ENCODE measurements at places on chromosomes 13 and 19. TPM values are rescaled to one million over a fixed set of nuclear protein-coding genes. Genes with fewer than 3 reads are reported as not detected.
A peak's percentile ranks its signal among the peaks of the same experiment; 100 is the strongest.

Gene PSG1
- not detected for total RNA-seq

DNA sequence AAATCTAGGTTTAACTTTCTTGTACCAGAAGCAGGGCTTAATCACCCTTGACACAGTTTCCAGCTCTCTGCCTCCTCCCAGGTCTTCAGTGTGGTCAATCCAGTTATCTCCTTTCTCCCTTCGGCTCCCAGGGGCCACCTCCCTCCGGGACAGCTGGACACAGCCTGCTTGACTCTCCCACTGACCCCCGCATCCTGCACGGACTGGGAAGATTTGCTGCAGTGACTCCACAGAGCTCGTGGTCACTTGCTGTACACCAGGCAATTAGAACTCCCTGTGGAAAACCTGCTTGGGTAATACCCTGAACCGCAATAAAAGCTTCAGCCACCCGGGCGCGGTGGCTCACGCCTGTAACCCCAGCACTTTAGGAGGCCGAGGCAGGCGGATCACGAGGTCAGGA, 116.5 kb downstream of the NUFIP1 start:
- DNase-seq: peak; percentile 22
- H3K27me3 ChIP-seq: no peaks in the 10 kb centered on the region
- H3K4me1 ChIP-seq: no peaks in the 10 kb centered on the region
- no peak overlapping the region for H3K4me3 ChIP-seq

GRCh38 chr13:33146843-33147611, 130.8 kb downstream of the KL start:
- H3K4me1 ChIP-seq: no peaks in the 10 kb centered on the region
- H3K36me3 ChIP-seq: no peaks in the 10 kb centered on the region
- no peak for DNase-seq
- no peak overlapping the region for H3K4me3 ChIP-seq
- H3K27me3 ChIP-seq: no peaks in the 10 kb centered on the region
- H3K27ac ChIP-seq: no peak overlapping the region

DNA sequence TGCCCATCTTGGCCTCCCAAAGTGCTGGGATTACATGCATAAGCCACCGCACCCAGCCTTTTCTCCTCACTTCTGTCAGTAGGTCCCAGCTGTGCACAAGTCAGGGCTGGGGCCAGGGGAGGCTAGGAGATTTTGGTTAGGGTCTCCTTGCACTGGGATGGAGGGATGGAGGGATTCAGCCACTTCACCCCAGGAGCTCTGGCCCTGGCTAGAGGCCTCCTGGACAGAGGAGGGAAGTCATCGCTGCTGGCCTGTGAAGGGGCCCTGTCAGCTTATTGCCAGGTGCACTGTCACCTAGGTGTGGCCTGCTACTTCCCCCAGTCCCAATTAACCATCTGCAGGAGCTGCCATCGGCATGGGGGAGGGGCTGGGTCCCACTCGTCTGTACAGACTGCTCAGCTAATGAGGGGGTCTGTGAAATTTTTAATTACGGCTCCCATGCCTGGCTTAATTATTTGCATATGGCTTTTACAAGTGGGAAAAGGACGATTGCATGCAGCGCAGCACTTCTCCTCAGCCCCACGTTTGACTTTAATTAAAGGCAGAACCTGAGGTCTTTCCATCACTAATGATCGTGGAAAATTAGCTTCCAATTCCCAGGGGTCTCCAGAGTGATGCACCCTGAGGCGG, 52.4 kb downstream of the CHST8 start:
- H3K4me1 ChIP-seq: no peaks in the 10 kb centered on the region
- H3K36me3 ChIP-seq: no peaks in the 10 kb centered on the region
- no peak overlapping the region for H3K4me3 ChIP-seq
- no peak for DNase-seq
- H3K27me3 ChIP-seq: no peaks in the 10 kb centered on the region

DNA sequence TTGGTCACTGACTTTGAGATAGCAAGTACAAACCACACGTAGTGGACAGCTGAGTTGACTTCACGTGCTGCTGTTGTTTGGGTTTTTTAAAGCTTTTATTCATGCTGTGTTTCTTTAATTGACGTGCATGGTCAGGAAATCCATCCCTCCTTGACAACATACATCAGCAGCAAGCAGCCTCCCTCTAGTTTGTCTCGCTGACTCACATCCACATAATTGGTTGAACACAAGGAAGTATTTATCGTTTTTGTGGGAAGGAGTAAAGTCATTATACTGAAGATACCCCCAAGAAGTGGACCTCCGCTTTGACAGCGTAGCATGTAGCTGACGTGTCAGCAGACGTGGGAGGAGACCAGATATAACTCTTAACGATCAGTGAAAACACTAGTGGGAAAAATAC, 355.8 kb downstream of the MYO16 start:
- H3K27me3 ChIP-seq: no peaks in the 10 kb centered on the region
- peak; percentile 60 for DNase-seq
- H3K4me3 ChIP-seq: no peak overlapping the region
- H3K4me1 ChIP-seq: no peaks in the 10 kb centered on the region
- no peaks in the 10 kb centered on the region for H3K36me3 ChIP-seq

GRCh38 chr13:40770934-40771618, at the start of gene MRPS31:
Gene MRPS31, minus strand, starts transcription at chr13:40771190. Its CDS starts 54 bp downstream, at chr13:40771136.
- H3K27me3 ChIP-seq: no peaks in the 10 kb centered on the region
- H3K27ac ChIP-seq: peak within 1 kb of the TSS; percentile 90
- H3K36me3 ChIP-seq: no peaks in the 10 kb centered on the region
- H3K4me1 ChIP-seq: peaks cover 10% of the 10 kb centered on the region

DNA sequence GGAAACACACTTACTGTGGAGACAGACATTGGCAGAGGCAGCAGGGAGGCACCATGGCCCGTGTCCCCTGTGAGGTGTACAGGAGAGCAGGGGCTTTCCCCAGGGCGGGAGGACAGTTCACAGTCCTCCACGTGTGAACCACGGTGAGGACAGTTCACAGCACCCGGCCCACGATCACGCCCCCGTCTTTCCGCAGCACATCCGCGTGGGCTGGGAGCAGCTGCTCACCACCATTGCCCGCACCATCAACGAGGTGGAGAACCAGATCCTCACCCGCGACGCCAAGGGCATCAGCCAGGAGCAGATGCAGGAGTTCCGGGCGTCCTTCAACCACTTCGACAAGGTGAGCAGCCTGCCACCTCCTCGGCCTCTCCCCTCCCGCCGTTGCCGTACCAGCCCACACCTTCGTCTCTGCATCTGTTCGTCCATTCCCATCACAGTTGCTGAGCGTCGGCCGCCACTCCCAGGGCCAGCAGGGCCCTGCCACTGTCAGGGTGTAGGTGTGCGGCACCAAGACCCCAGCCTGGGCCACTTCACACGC, 17.4 kb downstream of the CAPN12 start:
- no peak for DNase-seq
- H3K27me3 ChIP-seq: no peaks in the 10 kb centered on the region
- H3K36me3 ChIP-seq: peaks cover 41% of the 10 kb centered on the region
- H3K4me1 ChIP-seq: peaks cover 6% of the 10 kb centered on the region

DNA sequence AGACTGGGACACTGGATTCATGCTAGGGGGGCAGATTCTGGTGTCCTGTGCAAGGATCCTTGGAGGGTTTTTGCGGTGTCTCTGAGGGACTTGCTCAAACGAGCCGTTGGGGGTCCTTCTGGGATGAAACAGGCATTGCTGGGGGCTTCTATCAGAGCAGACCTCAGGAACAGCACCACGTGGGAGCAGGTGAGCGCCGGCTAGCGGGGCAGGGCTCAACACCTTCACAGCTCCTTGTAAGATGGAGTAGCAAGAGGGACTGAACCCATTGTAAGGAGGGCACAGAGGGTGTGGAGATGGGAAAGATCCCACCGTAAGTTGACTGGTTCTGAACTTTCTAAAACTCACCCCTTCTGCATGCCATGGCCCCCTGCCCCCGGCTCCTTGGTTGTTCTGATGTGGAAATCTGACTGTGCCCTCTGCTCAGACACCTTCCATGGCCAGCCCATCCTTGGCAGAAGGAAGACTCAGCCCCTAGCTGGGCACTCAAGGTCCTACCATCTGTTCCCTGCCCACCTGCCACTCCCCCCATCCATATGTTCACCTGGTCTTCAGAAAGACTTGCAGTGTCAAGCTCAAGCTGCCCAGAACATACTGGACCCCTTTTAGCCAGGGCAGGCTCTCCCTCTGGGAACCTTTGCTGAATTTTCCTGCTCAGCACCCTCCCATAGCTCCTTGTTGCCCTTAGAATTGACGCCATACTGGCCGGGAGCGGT, 1.2 kb downstream of the SLC27A1 start:
- peaks cover 14% of the 10 kb centered on the region for H3K4me1 ChIP-seq
- H3K36me3 ChIP-seq: no peaks in the 10 kb centered on the region
- H3K4me3 ChIP-seq: peak overlapping the region; percentile 74
- H3K27me3 ChIP-seq: no peaks in the 10 kb centered on the region

GRCh38 chr19:39246951-39247669, 1.5 kb downstream of the IFNL4 start:
- H3K4me3 ChIP-seq: no peak overlapping the region
- no peaks in the 10 kb centered on the region for H3K36me3 ChIP-seq
- H3K4me1 ChIP-seq: no peaks in the 10 kb centered on the region
- H3K27me3 ChIP-seq: peaks cover 46% of the 10 kb centered on the region
- no peak overlapping the region for H3K27ac ChIP-seq

Gene UPK1A
- total RNA-seq: 1.2 TPM

- H3K27ac ChIP-seq: no peak overlapping the region
- no peaks in the 10 kb centered on the region for H3K27me3 ChIP-seq
- DNase-seq: no peak
- peaks cover 7% of the 10 kb centered on the region for H3K4me1 ChIP-seq
- H3K4me3 ChIP-seq: no peak overlapping the region
Observed at GRCh38 chr13:102901056-102901455, 55.2 kb downstream of the ERCC5 start.

DNA sequence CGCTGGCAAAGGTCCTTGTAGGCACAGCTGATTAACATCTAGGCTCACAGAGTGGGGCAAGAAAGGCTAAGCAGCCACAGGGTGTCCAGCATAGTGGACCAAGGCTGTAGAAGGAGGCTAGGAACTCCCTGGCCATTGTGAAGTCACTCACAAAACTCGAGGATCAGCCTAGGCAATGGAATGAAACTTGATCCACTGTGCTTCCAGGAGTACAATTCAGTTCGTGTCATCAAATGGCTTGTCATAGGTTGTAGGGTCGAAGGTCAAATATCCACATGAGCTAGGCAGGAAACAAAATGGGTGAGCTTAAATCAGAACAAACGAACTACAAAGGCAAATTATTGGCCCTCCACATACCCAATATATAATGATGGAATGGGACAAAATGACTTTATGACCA, 4.4 kb upstream of the FAM187B start:
- no peaks in the 10 kb centered on the region for H3K27me3 ChIP-seq
- H3K36me3 ChIP-seq: no peaks in the 10 kb centered on the region
- H3K4me1 ChIP-seq: no peaks in the 10 kb centered on the region
- DNase-seq: no peak
- no peak overlapping the region for H3K27ac ChIP-seq
- H3K4me3 ChIP-seq: no peak overlapping the region

DNA sequence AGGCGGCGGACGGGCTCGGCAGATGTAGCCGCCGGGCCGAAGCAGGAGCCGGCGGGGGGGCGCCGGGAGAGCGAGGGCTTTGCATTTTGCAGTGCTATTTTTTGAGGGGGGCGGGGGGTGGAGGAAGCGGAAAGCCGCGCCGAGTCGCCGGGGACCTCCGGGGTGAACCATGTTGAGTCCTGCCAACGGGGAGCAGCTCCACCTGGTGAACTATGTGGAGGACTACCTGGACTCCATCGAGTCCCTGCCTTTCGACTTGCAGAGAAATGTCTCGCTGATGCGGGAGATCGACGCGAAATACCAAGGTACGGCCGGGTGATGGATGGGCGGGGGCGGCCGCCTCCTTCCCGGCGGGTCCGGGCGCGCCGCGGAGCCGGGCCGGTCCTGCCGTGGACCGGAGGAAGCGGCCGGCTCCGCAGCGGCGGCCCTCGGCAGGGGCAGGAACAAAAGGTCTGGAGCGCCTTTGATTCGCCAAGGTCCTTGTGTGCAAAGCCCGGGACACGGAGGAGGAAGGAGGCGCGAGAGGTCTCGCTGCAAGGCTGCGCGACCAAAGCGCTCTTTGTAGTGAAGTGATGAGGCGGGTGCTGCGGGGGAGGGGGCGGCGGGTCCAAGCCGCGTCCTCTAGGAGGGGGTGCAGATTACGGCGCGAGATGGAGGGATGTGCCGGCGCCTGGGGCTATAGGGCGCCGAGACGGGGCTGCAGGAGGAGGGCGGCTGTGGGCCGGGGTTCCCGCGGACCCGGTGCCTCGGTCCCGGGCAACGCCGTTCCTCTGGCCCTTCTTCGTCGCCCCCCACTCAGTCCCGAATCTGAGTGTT, 689 bp downstream of the ING1 start:
- peak overlapping the region; percentile 98 for H3K27ac ChIP-seq
- peak; percentile 58 for DNase-seq
- no peaks in the 10 kb centered on the region for H3K27me3 ChIP-seq
- H3K4me3 ChIP-seq: peak overlapping the region; percentile 72
- H3K4me1 ChIP-seq: peaks cover 13% of the 10 kb centered on the region

- no peak overlapping the region for H3K27ac ChIP-seq
- H3K4me1 ChIP-seq: peaks cover 4% of the 10 kb centered on the region
- DNase-seq: no peak
- peak overlapping the region; percentile 24 for H3K4me3 ChIP-seq
- H3K27me3 ChIP-seq: peaks cover 99% of the 10 kb centered on the region
Observed at GRCh38 chr13:78602561-78603239, 652 bp downstream of the POU4F1 start.

Gene TRPC4
- 0.28 TPM for total RNA-seq

GRCh38 chr13:46535825-46536224, 17.1 kb upstream of the LRCH1 start:
- H3K4me3 ChIP-seq: no peak overlapping the region
- no peaks in the 10 kb centered on the region for H3K36me3 ChIP-seq
- no peak for DNase-seq
- no peak overlapping the region for H3K27ac ChIP-seq

- H3K27me3 ChIP-seq: no peaks in the 10 kb centered on the region
- H3K36me3 ChIP-seq: no peaks in the 10 kb centered on the region
- DNase-seq: peak; percentile 12
- H3K4me1 ChIP-seq: peaks cover 7% of the 10 kb centered on the region
- peak overlapping the region; percentile 84 for H3K27ac ChIP-seq
Observed at GRCh38 chr13:100089465-100090032, 656 bp downstream of the PCCA start.

Gene CALR3
- not detected for total RNA-seq

- no peak overlapping the region for H3K27ac ChIP-seq
- no peaks in the 10 kb centered on the region for H3K4me1 ChIP-seq
- no peak overlapping the region for H3K4me3 ChIP-seq
- H3K36me3 ChIP-seq: no peaks in the 10 kb centered on the region
- DNase-seq: no peak
- H3K27me3 ChIP-seq: no peaks in the 10 kb centered on the region
Observed at GRCh38 chr13:76335463-76335862, 550.7 kb downstream of the KCTD12 start.

- DNase-seq: peak; percentile 79
- no peaks in the 10 kb centered on the region for H3K36me3 ChIP-seq
- no peaks in the 10 kb centered on the region for H3K4me1 ChIP-seq
- H3K27ac ChIP-seq: no peak within 1 kb of the TSS
- H3K27me3 ChIP-seq: no peaks in the 10 kb centered on the region
Observed at GRCh38 chr13:100588331-100589177, at the start of gene GGACT. Gene GGACT, minus strand, starts transcription at chr13:100588789. Its CDS starts 56,198 bp downstream, at chr13:100532591.

Gene ZNF493
- total RNA-seq: 42.5 TPM

- H3K4me1 ChIP-seq: no peaks in the 10 kb centered on the region
- no peak for DNase-seq
- H3K27ac ChIP-seq: no peak overlapping the region
- no peak overlapping the region for H3K4me3 ChIP-seq
- H3K27me3 ChIP-seq: no peaks in the 10 kb centered on the region
Observed at GRCh38 chr13:114012921-114013320, 39.0 kb upstream of the C13orf46 start.
